ENCODE measurements at places on chromosomes 2 and 18.

- no peak for DNase-seq
These were observed 52.0 kb downstream of the HDAC4 start for GRCh38 chr2:239348563-239349452.

GRCh38 chr18:79396431-79397246, 909 bp downstream of the NFATC1 start:
- DNase-seq = no peak

DNA sequence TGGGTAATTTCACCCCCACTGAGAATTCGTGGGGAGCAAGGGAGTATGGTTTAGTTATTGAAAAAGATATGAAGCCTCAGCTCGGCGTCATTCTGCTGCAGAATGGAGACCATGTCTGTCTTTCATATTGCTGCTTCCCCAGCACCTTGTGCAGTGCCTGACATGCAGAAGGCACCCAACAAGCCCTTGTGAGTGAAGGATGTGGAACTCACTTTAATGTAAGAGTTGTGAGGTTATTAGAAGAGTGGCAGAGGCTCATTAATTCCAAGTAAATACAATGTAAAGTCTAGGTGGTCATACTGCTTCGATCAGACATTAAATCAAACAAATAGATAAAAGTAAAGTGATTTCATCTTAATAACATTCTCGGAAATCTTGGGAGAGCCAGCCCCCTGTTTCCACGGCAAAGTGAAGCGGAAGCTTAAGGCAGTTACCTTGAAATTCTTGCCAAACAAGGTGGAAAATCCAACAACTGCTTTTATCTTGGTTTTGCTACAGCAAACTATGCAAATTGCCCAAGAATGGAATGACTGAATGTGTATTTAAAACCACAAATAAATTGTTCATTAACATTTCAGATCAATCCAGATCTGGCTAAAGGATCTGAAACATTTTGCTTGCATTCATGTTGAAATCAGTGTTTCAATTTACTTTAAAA, 9.6 kb downstream of the CFAP221 start:
- DNase-seq = no peak

GRCh38 chr2:37631698-37632097, 39.7 kb downstream of the CDC42EP3 start:
- DNase-seq = no peak

GRCh38 chr2:709138-709765, 32.0 kb upstream of the TMEM18 start:
- DNase-seq = no peak

DNA sequence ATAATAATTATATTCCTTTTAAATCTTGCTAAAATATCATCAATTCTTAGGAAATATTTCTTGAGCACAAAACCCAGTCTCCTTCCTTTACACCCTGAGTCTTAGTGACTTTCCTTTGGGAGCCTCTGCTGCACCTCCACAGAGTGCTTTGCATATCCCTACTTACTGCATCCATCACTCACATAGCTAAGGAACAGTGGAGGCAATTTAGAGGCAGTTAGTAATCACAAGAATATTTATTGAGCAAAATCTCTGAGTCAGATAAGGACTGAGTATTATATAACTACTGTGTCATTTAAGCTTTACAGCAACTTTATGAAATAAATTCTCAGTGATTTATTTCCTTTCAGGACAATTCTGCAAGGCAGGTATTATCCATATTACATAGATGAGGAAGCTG, 327.7 kb downstream of the TMX3 start:
- no peak for DNase-seq

GRCh38 chr2:181573140-181573736, 83.7 kb downstream of the CERKL start:
- no peak for DNase-seq
